B cell (primary cell): ENCODE measurements at places on chromosomes 4 and X.

GRCh38 chr4:123505095-123506010 is 108.8 kb downstream of the SPRY1 start:
- peak; percentile 45 for DNase-seq

- DNase-seq = no peak
Measured at GRCh38 chrX:13077168-13077567, 32.7 kb upstream of the FAM9C start.

DNA sequence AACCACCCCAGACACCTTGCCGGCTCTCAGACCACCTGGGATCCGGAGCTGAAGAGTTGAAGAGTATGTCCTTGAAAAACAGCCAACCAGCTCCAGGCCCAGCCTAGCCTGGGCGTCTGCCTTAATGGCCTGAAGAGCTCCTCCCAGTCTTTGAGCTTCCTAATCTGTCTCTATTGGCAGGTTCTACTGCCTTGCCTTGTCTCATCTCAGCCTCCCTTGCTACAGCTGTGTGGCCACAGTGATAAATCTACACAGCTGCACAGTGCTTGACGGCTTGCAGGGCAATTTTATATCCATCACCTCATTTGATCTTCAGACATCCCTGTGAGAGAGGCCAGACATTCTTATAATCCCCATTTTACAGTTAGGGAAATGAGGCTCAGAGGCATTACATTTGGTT is 19.9 kb downstream of the AWAT2 start:
- no peak for DNase-seq

DNA sequence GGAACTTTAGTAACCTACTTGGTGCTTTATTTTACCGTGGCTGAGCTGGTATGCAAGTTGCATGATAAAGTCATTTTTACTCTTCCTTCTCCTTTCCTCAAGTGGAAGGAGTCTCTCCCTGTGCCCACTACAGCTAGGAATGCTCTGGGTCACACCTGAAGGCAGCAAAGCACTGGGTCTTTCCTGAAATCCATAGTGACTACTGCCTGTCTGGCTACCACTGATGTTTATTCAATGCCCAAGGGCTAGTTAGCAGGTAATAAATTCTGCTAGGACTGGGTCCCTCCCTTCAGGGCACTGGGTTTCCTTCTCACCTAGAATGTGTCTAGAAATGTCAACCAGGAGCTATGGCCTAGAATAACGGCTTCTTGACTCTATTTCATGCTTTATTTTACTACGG is 1081.4 kb downstream of the FAT4 start:
- DNase-seq = no peak

DNA sequence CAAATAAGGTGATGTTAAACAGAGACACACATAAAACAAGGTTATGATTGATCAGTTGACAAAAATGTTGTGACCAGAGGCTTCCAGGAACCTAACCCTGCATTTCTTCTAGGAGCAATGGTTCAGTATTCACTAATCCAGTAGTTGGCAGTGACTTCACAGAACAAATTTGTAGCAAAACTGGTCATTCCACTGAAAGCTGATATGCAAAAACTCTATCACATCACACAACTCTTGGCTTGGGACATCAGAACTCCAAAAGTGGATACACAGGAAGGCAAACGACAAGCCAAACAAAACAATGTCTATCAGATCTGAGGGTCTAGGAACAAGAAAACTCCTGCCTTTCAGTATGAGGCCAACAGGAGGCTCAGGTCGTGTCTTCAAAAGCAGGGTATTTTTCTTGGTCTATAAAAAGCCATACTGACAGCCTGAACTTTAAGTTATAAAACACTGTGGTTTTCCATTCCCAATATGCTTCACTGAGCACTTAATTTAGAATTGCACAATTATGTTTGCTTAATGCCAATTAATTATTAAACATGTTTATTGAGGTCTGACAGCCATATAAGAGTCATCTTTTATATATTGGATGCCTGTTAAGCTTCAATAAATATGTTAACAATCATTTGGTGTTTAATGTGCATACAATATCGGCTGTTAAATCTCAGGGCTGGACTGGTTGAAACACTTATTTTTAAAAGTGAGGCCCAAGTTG is 45.6 kb downstream of the SOD3 start:
- DNase-seq = no peak

DNA sequence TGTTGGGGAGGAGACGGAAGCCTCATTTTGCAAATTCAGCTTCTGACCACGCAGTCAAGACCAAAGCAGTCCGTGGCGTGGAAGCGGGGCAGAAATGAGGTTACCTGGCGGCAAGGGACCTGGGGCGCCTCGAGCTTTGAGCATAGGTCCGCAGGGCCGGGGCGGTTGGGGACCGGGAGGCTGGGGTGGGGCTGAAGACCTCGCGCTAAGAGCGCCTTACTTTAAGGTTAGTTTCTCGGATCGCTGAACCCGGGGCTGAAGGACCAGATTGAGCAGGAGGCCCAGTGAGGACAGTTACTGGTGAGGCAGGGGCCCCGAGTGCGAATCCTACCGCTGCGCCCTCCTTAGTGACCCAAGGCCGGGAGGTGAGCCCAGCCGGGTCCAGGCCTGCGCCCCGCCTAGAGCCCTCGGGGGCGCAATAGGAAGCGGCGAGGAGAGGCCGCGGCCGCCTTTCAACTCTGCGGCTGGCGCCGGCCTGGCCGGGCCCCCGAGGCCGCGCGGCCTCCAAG is 7.5 kb downstream of the MSX1 start:
- DNase-seq = no peak

- DNase-seq = no peak
Measured at GRCh38 chrX:29470030-29470429, 745.3 kb upstream of the MAGEB2 start.

GRCh38 chr4:159060161-159060560 is 42.7 kb upstream of the RAPGEF2 start:
- DNase-seq = no peak

DNA sequence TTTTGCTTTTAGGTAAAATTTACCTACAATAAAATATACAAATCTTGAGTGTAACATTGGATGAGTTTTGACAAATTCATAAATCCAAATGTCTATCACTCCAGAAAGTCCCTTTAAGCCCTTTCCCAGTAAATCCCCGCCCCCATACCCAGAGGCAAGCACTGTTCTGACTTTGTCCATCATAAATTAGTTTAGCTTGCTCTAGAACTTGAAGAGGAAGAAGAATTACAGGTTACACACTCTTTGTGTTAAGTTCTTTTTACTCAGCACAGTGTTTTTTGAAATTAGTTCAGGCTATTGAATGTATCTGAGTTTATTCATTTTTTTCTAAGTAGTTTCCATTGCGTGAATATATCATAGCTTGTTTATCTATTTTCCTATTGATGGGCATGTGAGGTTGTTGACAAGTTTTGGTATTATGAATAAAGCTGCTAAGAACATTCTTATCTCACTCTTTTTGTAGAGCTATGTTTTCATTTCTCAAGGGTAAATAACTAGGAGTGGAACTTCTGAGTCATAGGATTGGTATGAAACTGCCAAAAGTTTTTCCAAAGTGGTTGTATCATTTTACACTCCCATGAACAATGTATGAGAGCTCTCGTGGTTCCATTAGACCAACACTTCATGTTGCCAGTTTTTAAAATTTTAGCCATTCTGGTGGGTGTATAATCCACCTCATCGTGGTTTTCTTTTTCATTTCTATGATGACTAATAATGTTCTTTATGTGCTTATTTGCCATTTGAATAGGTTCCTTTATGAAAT is 22.4 kb upstream of the HPSE start:
- no peak for DNase-seq

GRCh38 chr4:157674699-157675098 is 454.2 kb downstream of the GRIA2 start:
- DNase-seq = no peak

GRCh38 chrX:45903781-45904201 is 641.4 kb downstream of the ZNF674 start:
- no peak for DNase-seq

GRCh38 chrX:64093761-64094160 is 111.7 kb downstream of the AMER1 start:
- DNase-seq = peak; percentile 2

DNA sequence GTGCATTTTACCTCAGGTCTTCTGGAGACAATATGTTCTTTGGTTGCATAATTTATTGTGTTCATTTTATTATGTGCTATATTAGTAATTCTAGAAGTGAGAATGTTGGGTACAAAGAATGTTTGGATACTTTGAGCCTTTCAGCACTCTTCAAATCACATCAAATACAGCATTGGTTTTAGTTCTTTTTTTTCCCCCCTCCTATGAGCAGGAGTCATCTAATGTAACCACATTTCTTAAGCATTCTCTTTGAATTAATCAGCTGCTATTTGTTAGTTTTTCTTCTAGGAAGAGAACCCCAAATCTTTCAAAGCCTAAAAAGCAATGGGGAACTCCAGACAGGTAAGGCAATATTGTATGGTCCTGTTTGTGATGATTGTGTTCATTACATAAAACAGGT is 46.7 kb downstream of the ARL9 start:
- DNase-seq = no peak

- DNase-seq = no peak
Measured at GRCh38 chrX:38961936-38962335, 160.7 kb downstream of the MID1IP1 start.

GRCh38 chr4:113788888-113789287 is 27.4 kb upstream of the CAMK2D start:
- no peak for DNase-seq

DNA sequence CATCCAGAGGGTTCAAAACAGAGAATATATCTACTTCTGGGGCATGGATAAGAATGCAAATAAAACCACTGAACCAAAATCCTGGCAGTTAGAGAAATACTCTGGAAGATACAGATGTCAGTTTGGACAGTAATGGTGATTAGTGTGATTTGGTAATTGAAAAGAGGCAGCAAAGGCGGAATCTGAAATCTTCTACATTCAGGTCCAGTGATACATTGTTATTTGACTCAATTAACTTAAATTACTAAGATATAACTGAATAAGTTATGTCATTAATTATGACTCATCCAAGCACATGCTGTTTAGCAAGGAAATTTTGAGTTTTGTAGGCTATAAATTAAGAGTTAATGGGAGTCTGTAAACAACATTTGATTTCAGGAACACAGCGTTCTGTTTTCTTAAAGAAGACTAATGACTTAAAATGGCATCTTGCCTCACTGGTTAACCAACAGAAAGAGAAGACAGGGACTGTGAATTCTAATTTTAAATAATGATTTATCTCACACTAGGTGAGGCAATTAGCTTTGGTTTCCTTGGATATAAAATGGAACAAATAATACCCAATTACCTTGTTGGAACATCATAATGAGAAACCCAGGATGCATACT is 937.1 kb downstream of the PDHA2 start:
- no peak for DNase-seq

GRCh38 chr4:15912961-15913630 is 25.4 kb downstream of the FGFBP1 start:
- DNase-seq = no peak

DNA sequence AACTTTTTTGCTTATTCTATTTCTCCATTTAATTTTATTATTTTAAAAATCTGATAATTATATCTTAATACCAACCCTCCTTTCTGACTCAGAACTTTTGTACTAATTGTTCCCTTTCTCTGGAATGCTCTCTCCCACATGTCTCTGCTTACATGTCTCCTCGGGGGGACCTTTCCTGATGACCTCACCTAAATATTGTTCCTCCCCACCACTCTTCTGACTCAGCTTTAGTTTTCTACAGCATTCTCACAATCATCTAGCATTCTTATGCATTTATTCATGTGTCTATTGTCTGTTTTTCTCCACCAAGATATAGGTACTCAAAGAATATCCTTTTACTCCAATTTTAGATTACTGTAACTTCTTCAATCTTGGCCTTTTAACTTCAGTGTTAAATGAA is 128.7 kb downstream of the MSL3 start:
- no peak for DNase-seq

DNA sequence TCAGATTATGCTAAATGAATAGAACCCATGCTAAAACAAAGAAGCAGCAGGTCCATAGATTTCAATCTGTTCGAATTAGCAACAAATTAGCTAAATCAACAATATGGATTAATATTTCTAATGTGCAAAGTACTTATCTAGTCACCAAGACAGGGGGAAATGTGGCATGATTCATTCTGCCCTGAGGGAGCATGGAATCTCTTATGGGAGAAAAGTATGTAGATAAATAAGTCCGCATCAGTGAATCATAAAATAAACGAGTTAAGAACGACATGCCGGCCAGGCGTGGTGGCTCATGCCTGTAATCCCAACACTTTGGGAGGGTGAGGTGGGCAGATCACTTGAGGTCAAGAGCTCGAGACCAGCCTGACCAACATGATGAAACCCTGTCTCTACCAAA is 102.1 kb downstream of the ANOS1 start:
- DNase-seq = no peak

- no peak for DNase-seq
Measured at GRCh38 chrX:95949588-95949987, 735.1 kb upstream of the DIAPH2 start.

- no peak for DNase-seq
Measured at GRCh38 chr4:111136438-111136837, 513.6 kb upstream of the PITX2 start.

GRCh38 chr4:74364652-74365491 is at the start of gene EREG:
EREG (plus strand) TSS chr4:74365145; CDS start chr4:74365309, 164 bp downstream.
- peak; percentile 40 for DNase-seq

- DNase-seq = no peak
Measured at GRCh38 chrX:48968377-48968776, 3.3 kb downstream of the KCND1 start.

DNA sequence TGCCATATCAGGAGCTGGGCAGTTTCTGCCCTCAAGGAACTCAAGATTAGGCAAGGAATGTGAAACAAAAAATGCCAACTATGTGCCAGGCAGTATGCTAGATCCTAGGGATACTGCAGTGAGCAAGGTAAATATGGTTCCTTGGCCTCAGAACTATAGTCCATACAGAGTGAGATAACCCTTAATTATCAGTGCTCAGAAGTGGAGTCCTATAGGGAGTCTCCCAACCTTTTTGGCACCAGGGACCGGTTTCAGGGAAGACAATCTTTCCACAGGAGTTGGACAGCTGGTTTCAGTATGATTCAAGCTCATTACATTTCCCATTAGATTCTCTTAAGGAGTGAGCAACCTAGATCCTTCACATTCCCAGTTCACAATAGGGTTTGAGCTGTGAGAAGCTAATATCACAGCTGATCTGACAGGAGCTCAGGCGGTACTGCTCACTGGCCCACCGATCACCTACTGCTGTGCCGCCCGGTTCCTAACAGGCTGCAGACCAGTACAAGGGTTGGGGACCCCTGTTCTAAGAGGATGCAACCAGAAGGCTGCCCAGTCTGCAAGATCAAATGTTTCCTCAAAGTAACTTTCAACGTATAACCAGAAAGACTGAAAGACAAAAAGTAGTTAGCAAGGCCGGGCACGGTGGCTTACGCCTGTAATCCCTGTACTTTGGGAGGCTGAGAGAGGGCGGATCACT is 1.7 kb upstream of the SRP72 start:
- DNase-seq = no peak
